ENCODE measurements at places on chromosomes 5 and 9.

GRCh38 chr5:164941132-164941531 is 1435.7 kb downstream of the MAT2B start:
- DNase-seq = no peak

DNA sequence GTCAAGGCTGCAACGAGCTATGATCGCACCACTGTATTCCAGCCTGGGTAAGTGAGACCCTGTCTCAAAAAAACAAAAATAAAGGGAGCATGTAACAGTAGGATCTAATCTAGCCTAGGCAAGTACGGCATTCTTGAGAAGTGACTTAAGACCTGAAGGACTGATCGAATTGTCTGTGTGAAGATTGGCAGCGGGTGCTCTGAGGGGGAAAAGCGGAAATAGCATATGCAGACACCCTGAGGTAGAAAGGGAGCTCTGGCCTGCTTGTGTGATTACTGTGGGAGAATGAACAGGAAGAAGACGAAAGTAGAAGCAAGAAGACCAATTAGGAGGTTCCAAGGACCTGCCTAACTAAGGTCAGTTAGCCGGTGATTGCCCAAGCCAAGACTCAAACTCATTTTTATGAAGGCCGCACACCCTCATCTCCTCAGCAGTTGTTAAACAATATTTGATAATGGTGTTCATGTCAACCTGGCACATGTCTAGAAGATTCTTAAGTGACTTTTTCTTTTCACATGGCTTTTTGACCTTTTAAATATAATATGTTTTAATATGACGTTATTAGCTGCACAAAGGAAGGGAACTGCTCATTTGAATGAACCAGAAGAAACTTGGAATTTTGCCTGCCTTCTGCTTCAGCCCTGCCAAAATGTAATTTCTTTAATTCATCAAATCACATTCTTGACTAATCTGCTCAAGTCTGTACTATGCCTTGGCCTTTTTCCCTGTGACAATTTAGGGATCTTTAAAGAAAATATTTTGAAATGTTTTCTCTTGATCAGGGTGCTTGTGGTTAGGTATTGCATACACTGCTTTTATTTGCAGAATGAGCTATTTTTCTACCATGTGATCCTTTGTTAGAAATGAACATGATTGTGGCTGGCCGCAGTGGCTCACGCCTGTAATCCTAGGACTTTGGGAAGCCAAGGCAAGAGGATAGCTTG is 289.2 kb upstream of the DMRT1 start:
- DNase-seq = no peak

- peak; percentile 33 for DNase-seq
Observed at GRCh38 chr5:176985516-176985915, 21.1 kb downstream of the UIMC1 start.

GRCh38 chr5:173268750-173269432 is 33.9 kb upstream of the NKX2-5 start:
- no peak for DNase-seq

GRCh38 chr5:150656191-150657132 is 4.6 kb upstream of the MYOZ3 start:
- DNase-seq = peak; percentile 83

GRCh38 chr5:76791461-76791860 is 27.4 kb upstream of the F2RL1 start:
- no peak for DNase-seq

GRCh38 chr9:98372077-98372836 is 116.8 kb upstream of the TBC1D2 start:
- no peak for DNase-seq

DNA sequence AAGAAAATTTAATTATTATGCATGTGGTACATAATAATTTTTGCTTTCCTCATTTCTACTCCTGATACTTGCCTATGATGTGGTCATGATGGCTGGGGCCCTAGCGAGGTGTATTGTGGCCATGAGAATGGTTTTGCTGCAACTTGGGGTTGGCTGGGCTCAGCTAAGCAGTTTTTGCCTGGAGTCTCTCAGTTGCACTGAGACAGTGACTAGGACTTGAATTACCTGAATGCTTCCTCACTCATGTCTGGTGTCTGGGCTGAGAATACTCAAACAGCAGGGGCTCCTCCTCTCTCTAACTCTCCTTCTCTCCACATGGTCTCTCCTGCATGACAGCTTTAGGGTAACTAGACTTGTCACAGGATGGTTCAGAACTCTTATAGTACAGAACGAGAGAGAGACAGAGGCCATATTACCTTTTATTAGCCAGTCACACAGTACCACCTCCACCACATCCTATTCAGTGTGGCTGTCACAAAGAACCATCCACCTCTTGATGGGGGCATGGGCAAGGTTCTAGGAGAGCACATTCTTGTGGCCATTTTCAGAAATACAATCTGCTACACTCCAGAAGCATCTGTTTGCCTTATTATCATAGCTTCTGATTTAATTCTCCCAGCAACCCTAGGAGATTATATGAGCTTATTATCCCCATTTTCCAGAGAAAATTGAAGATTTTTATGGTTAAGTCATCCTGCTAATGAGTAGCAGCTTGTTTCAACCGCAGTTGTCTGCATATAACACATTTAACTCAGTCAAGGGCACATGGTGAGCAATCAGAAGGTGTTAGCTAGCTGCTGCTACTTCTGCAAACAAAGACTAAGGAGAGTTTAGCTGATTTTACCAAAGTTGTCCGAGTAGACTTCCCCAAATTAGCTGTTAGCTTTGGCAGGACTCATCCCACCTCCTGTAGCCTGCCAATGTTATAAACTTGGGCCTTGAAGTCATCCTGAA is 245.1 kb downstream of the DOCK8 start:
- DNase-seq = peak; percentile 11

- no peak for DNase-seq
Observed at GRCh38 chr5:68000805-68001204, 214.8 kb upstream of the PIK3R1 start.

DNA sequence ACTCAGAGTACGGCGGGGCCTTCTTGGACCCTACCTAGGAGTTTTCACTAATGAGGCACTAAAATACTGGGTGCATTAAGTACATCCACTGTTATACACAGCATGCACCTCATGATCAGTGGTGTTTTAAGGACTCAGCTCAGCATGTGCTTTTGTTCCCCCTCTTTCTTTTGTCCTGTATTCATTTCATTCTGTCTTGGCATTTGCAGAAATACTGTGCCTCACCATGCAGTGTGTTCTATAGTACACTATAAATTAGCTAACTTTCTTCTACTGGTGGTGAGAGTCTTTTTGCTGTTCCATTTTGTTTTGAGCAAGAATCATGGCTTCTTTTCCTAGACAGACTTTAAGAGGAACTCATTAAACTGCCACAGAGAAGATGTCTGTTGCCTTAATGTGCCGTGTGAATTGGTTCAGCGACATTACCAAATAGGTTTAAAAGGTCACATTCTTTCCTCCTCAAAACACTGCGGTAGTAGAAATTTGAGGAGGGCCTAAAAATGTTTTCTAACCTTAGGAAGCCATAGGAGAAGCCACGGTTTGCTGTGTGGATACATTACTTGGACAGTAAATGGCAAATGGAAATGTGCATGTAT is 276.6 kb downstream of the MAST4 start:
- DNase-seq = no peak

DNA sequence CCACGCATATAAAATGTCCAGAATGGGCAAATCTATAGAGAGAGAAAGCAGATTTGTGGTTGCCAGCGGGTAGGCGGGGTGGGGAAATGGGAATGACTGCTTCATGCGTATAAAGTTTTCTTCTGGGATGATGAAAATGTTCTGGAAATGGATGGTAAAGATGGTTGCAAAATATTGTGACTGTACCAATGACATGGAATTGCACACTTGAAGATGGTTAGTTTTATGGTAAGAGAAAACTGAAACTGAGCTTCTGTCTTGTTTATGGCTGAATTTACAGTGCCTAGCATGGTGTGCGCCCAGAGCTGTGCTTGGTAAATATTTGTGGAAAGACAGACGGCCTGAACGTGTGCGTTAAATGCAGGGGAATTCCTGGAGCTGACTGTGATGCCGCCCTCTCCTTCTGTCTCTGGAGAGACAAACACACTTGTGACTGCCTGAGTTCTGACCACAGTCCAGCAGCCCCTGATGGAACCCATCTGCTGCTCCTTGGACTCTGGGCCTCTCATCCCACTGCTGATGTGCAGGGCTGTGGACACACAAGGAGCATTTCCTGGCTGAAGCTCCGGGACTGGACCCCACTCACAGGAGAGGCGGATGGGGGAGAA is 8.6 kb upstream of the PTGES start:
- no peak for DNase-seq

- peak; percentile 7 for DNase-seq
Observed at GRCh38 chr5:98839469-98840383, 66.3 kb downstream of the RGMB start.

DNA sequence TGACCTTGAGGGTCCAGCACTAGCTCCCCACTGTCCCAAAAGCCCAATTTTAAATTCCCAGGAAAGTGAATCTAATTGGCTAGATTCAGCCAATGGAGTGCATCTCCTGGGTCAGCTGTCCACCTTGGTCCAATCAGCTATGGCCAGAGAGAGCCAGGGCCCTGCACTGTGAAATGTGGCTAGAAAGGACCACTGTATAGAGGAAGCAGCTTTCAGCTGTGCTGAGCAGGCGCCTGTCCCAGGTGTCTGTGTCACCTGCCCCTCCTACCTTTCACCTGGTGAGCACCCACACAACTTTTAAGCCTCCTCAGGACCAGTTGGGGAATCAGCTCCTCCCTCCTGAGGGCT is 186.2 kb downstream of the DRD1 start:
- no peak for DNase-seq

GRCh38 chr5:9297134-9297533 is 248.7 kb downstream of the SEMA5A start:
- DNase-seq = no peak

DNA sequence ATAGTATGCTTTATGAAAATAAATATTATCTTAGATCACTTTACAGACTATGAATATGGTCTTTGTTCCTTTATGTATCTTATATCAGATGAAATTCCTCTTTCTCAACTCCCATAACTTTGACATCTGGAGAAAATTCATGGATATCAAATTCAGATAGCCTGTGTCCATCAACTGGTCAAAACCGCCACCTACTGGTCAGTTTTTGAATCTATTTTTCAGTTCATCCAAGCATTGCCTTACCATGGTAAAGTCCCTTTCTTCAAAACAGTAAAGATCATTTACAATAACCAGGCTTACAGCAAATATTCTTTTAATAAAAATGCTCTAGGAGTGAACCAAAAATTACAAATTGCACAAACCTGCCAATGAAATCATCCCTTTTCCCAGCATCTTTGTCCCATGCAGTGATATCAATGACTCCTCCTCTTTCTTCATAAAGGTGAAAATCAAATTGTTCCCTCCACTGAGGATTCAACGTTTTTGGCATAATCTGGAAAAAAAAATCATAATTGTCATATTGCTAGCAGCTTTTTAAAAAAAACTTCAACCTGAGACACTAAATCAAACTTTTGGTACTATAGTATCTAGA is 290.5 kb downstream of the SLF1 start:
- peak; percentile 43 for DNase-seq

DNA sequence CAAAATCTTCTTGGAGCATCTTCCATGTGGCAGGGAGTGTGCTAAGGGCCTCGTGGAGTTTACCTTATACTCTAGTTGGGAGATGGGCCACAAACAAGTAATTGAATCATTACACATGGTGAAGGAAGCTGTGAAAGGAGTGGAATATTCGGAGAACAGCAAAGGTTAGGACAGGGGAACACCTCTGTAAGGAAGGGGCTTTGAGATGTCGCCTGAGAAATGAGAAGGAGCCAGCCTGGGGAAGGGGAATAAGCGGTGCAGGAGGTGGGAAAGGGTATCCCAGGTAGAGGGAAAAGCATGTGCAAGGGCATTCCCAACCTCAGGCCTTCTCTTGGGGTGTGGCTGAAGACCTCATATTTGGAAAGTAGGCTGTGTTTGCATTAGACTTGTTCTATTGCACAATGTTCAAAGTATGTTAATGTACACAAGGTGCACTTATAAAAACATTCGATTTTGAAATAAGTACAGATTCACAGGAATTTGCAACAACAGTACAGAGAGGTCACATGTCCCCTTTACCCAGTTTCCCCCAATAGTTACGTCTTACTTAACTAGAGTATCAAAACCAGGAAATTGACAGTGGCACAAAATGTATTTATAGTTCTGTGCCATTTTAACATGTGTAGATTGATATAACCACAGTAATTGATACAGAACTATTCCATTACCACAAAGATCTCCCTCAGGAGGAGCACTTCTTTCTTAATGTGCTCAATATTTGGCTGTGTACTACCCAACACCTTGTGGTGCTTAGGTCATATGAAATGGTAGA is 2.4 kb upstream of the STOM start:
- DNase-seq = no peak

DNA sequence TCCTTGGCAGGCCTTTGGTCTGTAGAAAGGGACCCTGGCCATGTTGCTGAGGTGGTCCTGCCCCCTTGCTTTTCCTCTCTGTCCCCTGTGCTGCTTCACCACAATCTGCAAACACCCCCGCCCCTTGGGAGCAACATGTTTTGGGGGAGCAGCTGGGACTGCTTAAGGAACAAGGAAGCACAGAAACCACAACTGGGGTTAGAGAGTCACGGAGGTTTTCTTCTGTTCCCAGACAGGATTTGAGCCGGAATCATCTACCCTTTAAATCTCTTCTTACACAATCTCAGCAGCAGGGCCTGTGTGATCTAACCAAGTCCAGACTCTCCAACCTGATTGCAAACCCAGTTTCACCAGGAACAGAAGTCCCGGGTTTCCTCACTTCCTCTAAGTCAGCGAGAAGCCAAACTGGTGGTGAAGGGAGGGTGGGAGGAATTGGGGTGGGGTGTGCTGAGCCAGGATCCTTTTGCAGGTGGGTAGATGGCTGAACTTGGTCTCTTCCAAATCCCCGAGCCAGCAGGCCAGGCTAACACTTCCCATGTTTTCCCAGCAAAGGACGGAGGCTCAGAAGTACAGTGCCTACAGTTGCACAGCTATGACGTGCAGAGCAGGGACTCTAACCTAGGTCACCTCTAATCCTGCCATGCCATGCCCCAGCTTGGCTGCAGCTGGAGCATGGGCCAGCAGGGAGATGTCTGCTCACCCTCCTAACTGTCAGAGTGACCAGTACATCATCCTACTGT is 25.0 kb downstream of the SH3PXD2B start:
- no peak for DNase-seq

GRCh38 chr5:54832045-54832444 is 153.3 kb downstream of the ESM1 start:
- DNase-seq = no peak

DNA sequence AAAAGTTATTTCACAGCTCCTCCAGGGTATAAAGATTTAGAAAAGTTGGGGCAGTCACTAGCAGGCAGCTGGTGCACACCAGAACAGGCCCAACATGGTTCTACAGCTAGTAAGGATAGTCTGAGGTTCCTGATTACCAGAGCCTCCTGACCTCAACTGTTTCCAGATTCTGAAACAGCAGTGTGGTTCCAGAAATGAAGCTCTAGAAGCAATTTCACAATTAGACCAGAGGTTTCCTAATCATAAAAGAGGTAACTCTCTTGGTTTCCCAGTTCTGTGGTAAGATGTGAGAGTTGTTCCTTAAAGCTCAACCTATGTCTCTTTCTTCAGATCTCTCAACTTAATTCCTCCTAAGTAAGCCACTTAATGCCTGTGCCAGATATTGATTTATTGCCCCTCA is 11.9 kb downstream of the AGTPBP1 start:
- DNase-seq = peak; percentile 61

GRCh38 chr5:28344836-28345433 is 1306.5 kb upstream of the CDH9 start:
- peak; percentile 6 for DNase-seq

GRCh38 chr5:1385395-1386273 is 40.7 kb upstream of the CLPTM1L start:
- DNase-seq = peak; percentile 85
